CD4-positive, alpha-beta T cell treated with Interleukin-12 subunit alpha and Interleukin-12 subunit beta, for 1 hour (primary cell): ENCODE measurements at places on chromosomes 4 and X.
A peak's percentile ranks its signal among the peaks of the same experiment; 100 is the strongest.

DNA sequence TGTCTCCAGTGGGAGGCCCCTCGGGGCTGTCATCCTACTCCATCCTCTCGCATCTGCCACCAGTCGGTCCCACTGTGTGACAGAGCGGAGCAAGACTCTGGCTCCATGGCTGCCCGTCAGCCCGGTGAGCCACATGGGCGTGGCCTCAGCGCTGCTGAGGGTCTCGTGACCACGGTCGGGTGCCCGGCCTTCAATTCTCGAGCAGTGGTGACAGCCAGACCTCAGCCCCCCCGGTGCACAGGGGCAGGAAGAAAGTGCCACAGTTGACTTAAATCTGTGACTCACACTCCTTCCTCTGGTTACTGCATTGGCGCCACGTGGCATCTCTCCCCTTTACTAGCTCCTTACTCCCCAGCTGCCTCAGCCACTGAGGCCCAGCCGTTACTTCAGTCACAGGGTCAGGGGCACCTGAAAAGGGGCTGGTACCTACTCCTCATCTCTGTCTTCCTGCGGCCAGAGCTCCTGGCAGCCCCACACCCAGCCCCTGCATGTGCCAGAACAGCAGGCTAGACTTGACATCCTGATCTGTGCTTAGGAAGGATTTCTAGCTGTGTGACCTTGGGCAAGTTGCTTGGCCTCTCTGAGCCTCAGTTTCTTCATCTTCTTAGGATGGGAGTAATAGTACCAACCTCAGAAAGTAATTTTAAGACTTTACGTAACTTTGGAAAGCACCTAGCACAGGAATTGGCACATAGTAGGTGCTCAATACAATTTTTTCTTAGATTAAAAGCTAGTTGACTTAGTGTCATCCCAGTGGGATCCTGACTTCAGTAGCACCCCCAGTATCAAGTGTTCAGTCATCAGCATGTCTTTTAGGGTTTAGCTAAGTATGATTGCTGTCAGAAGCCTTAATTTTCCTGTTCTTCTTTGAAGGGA lies 66.1 kb downstream of the TNIP2 start:
- DNase-seq, result peak; percentile 16

GRCh38 chrX:17848545-17849265 lies 12.4 kb downstream of the RAI2 start:
- DNase-seq, result no peak

GRCh38 chrX:427812-428725 lies 41.4 kb upstream of the PPP2R3B start:
- DNase-seq, result no peak

DNA sequence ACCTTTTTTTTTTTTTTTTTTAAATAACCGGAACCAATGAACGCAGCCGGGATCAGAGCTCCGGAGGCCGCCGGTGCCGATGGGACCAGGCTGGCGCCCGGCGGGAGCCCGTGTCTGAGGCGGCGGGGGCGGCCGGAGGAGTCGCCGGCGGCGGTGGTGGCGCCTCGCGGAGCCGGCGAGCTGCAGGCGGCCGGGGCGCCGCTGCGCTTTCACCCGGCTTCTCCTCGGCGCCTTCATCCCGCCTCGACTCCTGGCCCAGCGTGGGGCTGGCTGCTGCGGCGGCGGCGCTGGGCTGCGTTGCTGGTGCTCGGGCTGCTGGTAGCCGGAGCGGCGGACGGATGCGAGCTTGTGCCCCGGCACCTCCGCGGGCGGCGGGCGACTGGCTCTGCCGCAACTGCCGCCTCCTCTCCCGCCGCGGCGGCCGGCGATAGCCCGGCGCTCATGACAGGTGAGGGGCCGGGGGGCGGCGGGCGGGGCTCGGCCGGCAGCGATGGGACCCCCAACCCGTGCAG lies 337 bp downstream of the STIM2 start:
- DNase-seq, result peak; percentile 57

- DNase-seq, result no peak
Measured at GRCh38 chr4:25969374-25970155, 55.5 kb downstream of the SMIM20 start.

DNA sequence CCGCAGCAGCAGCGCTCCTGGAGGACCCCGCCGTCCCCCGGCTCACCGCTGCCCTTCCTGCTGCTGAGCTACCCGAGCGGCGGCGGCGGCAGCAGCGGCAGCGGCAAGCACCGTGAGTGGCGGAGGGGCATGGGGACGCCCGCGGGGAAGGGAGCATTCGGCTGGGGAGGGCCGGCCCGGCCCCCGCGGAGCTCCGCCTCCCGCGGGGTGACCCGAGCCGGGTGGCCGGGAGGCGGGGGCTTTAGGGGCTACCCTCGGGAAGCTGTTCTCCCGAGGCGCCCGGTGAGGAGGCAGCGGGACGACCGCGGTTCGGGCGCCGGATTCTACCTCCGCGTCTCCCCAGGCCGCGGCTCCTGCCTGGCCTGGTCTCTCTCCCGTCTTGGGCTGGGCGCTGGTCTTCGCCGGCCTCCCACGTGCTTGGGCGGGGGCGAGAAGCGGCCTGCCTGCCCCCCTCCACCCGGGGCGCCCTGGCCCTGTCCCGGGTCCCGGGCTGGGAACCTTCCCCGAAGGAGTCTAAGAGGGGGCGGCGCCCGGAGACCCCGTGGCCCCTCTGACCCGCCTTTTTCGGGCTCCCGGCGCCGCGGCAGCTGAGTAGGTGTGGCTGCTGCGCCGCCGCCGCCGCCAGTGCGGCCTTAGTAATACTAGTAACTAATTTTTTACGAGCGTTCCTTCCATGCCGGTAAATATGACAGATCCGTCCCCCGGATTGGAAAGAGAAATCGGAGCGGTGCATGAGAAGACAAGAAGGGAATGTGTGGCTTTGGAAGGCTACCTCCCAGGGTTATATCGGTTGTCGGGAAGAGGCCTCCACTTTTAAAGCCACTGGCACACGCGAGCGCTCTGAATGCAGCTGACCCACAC lies 16.4 kb upstream of the RUFY3 start:
- DNase-seq, result peak; percentile 78

- DNase-seq, result no peak
Measured at GRCh38 chr4:14812101-14812500, 190.2 kb upstream of the CPEB2 start.

GRCh38 chrX:129230850-129231512 lies 292.3 kb downstream of the SMARCA1 start:
- no peak for DNase-seq

DNA sequence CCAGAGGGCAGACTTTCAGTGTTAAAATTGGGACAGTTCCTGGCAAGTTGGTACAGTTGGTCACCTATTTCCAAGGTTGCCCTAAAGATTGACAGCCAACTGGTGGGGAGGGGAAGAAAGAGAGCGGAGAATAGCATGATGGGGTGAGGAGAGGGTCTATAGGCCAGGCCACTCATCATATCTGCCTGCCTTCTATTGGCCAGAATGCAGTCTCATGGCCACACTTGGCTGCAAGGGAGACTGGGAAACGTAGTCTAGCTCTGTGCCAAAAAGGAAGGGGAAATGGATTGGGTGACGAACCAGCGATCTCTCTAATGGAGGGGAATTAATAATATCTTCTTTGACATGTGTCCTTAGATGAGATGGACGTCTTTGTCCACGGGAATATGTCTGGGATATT lies 197.4 kb upstream of the ATP6AP2 start:
- DNase-seq, result no peak

GRCh38 chr4:65014078-65014477 lies 604.8 kb upstream of the TECRL start:
- no peak for DNase-seq

DNA sequence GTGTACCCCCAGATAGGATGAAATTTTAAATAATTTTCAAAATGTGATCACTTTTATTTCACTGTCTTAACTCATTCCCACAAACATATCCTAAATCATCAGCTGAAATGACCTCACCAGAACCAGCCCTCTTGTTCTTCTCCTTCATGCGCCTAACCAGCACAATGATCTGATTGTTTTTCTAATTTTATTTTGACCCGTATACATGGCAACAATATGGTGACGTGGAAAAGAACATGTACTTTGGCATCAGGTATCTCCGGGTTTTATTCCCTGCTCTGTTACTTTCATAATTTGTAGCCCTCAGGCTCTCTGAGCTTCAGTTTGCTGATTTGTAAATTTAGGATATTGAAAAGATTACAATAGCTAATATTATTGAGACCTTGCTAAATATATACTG lies 562.4 kb upstream of the ZFP42 start:
- no peak for DNase-seq

DNA sequence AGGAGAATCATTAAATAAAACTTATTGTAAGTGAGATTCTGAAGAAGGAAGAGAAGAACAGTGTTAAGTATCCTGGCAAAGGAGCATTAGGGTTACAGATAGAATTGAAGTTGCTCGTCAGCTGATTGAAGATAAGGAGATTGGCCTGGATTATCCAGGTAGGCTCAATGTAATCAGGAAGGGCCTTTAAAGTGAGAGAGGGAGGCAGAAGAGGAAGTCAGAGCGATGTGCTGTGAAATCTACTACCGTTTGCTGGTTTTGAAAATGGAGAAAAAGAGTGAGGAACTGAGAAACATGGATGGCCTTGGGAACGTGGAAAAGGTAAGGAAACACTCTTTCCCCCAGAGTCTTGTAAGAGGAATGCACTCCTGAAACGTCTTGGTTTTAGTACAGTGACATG lies 245.7 kb downstream of the ANTXR2 start:
- DNase-seq, result no peak

DNA sequence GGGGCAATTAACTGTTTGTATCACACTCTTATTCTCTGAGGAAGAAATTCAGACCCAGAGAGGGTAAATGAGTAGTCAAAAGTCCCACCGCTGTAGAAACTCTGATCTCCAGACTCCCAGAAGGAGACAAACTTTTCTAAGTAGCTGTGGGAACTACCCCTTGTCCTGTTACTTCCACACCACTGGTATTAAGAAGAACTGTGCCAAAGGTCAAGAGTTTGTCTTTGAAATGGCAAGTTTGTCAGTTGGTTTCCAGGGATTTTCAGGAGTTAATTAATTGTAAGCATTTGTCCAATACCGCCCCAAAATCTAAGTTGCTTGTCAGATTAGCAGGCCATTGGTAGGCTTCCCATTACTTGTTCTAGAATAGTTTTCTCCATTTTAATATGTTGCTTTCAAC lies 85.7 kb downstream of the GC start:
- no peak for DNase-seq

DNA sequence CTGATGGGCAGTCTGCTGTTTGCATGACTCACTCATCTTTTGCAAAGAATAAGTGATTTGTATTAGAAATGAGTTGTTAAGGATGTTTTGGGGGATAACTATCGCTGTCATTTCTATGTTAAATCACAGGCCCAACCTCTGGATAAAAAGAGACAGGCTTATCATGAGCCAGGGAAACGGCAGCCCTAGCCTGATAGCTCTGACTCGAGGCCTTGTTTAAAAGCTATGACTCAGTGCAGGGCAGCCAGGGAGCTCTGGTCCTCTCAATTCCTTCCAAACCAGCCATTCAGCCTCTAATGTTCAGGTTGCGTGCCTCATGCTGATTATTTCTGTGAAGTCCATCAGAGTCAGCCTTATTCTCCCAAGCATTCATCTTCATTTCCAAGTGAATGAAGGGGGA lies 305.9 kb upstream of the HAND2 start:
- DNase-seq, result no peak

DNA sequence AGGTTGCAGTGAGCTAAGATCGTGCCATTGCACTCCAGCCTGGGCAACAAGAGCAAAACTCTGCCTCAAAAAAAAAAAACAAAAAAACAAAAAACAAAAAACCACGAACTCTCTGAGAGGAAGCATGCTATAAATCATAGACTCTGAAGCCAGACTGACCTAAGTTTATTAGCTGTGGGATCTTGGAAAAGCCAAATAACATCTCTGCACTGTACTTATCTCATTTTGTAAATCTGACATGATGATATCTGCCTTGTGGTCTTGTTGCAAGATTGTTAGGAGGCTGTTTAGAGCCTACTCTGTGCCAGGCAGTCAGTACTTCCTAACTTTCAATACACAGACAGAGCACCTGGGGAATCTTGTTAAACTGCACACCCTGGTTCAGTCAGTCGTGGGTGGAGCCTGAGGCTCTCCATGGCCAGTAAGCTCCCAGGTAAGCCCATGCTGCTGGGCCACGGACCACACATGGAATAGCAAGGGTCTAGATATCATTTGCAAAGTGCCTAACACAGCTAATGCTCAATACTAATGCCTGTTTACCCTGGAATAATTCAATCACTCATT lies 107.6 kb upstream of the SMIM10 start:
- no peak for DNase-seq

- DNase-seq, result no peak
Measured at GRCh38 chr4:965048-965765, 8.2 kb downstream of the DGKQ start.

DNA sequence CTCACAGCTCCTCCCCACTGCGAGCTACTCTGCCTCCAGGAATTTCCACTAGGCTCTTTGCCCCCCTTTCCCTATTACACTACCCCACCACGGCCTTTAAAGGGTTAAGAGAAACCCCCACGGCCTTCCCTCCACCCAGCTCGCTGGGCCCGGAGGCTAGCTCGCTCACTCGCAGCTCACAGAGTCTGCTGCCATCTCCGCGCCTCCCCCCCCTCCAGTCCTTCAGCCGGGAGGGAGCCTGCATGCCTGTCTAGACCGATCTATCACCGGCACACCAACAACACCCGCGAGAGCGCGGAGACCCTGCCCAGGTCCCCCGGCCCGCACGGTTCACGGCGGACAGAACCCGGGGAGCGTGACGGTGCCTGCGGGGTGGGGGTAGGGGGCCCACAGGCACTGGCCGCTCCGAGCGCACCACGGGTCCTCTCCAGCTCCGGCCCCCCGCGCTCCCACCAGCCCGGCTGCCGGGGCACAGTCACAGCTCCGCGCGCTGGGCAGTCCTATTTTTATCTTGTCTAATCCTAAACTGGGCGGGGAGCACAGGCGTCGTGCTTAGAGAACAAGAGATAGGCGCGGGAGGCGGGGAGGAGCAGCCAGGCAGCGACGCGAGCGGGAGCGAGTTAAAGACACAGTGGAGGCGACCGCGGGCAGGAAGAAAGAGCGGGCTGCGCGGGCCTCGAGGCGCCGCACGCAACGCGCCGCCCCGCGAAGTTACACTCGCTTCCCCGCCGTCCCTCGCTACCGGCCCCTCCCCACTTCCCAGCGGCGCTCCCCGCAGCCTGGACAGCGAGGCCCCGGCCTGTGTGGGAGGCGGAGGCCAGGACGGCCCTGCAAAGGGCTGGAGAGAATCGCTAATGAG lies 3.5 kb downstream of the BCOR start:
- no peak for DNase-seq

DNA sequence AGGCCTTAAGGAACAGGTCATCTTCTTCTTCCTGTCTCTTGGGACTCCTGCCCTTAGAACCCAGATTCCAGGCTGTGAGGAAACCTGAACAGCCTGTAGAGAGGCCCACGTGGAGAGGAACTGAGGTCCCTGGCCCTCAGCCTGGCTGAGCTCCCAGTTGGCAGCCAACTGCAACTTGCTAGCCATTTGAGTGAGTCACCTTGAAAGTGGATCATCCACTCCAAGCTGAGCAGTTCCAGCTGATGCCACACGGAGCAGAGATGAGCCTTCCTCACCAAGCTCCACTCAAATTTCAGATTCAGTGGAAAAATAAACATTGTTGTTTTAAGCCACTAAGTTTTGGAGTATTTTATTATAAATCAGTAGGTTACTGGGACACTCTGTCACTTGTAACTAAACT lies 392.5 kb downstream of the BCOR start:
- no peak for DNase-seq

DNA sequence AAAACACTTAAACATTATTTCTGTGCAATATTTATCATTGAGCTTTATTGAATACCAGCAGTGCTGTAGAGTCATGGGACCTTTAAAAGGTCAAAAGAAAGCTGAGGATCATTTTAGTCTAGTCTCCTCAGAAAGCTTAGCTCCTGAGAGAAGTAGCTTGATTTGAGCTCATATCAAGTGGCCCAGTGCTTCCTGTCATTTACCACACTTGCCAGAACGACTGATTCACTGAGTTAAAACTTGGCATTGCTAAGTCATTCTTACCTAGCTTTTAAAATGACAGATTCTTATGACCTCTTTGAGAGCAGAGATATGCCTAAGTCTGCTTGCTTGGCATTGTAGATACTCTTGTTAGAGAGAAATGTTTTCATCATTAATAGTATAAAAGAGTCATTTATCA lies 15.2 kb downstream of the SEPTIN11 start:
- DNase-seq, result no peak
